ENCODE measurements at places on chromosomes 2 and 18.
A peak's percentile ranks its signal among the peaks of the same experiment; 100 is the strongest.

DNA sequence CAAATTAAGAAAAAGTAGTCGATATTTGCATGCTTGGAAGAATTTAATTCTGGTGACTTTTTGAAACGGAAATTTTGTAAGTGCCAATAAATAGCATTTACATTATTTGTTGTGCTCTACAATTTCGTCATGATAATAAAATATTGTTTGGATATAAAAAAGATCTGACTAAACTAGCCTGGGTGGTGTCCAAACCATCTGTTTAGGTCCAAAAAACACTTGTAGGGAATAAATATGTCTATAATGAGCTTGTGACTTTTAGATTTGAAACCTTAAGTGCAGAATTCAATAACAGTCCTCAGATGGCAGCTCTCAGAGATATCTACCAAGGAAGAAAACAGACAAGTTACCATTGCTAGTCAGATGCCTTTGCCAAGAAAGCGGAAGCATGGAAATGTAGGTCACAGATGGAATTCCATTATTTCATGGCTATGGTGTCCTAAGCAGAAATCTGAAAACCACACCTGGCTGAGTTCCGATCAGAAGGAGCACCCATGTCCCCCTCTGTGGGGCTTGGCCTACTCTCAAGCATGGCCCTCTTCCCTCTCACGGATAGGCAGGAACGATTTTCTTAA is 731.1 kb downstream of the RNF144A start:
- DNase-seq: no peak

- peak; percentile 80 for DNase-seq
These were observed 48.0 kb downstream of the GBX2 start for GRCh38 chr2:236120141-236120601.

DNA sequence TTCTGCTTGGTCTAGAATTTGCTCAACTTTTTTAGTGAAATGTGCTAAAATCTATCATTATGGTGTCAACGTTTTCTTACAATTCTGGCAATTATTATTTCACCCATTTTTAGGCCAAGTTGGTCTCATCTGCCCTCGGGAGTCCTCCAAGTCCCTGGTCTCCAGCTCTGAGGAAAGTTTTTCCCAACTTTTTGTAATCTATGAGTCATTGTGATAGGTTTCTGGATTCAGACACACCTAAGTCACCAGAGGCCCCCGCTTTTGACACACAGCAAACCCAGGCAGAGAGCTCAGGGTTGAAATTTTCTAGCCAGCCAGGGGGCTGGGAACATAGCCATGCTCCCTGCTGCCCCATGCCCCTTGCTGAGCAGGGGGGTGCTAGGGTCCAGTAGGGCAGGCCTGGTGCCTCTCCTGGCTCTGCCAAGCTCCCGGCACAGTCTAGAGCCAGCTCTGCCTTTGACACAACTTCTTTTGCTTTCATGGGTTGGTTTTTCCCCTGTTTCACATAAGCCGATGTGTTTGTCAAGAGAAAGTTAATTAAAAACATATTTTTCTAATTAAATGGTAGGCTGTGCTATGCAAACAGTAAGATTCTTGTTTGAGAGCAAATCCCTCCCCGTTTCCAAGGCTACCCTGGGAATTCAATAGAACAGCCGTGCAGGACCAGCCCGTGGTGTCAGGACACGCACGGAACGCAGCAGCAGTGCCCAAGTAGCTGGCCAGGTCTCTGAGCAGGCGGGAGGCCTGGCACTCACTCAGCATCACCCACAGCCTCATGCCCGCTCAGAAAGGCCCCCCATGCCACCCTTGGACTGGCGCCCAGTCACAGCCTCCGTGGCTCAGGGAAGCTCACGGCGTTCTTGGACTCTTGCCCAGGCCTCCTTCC is 25.5 kb upstream of the SNED1 start:
- no peak for DNase-seq

DNA sequence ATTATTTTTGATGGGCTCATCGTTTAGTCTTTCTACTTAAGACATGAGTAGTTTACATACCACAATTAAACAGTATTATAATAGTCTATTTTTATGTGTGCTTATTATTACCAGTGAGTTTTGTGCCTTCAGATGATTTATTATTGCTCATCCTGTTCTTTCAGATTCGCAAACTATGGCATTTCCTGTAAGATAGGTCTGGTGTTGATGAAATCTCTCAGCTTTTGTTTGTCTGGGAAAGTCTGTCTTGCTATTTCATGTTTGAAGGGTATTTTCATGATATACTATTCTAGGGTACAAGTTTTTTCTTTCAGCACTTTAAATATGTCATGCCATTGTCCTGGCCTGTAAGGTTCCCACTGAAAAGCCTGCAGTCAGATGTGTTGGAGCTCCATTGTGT is 101.3 kb downstream of the DNAH7 start:
- no peak for DNase-seq

GRCh38 chr2:24489465-24490180 is 1.4 kb upstream of the NCOA1 start:
- peak; percentile 81 for DNase-seq

GRCh38 chr2:170929686-170930050 is 615 bp downstream of the GORASP2 start:
- peak; percentile 74 for DNase-seq

DNA sequence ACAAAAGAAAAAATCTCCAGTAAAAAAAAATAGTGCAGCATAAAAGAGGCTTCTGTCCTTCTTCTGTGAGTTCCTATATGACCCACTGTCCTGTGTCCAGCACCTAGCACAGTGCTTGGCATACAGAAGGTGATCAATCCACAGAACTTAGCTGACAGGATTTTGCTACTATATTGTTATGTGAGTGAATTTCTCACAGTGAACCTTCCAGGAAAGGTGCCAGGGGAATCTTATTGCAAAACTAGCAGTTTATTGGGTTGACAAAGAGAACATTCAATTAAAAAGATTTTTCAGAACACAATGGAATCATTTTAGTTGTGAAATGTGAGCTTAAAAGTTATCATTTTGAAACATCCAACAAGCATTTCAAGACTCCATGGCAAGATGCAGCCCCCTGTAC is 12.4 kb upstream of the TRIB2 start:
- no peak for DNase-seq

- peak; percentile 45 for DNase-seq
These were observed 26.6 kb upstream of the NOTO start for GRCh38 chr2:73175663-73176204.

GRCh38 chr18:63336366-63337099 is 17.0 kb upstream of the BCL2 start:
- no peak for DNase-seq

DNA sequence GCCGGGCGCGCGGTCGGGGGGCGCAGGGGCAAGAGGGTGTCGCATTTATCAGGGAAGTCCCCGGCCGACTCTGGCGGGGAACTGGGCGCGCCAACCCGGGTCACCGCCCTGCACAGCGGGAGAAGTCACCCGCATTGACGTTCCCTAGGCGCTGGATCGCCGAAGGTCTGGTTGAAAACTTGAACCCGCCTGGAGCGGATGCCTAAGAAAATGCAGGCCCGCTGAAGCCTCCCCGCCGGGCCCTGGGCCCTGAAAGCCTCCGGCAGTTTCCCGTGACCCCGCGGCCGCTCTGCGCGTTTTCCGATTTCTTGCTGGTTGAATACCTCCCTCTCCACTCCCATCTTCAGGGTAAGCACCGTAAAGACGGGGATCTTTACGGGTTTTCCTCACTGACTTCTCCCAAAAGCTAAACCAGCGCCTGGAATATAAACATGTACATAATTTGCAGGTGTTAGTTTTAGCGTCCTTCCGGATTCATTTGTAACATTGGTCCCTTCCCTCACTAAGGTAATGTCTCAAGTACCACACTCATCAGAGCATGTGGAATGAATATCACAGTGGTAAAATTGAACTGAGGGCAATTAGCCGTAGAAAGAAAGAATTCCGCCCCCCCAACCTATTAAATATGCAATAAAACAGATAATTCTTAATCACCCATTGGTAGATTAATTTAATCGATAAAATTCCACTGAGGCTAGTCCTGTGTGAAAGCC is 675 bp upstream of the SPIRE1 start:
- DNase-seq: peak; percentile 20

GRCh38 chr2:203636588-203637470 is 69.6 kb upstream of the CD28 start:
- no peak for DNase-seq

- no peak for DNase-seq
These were observed 472.7 kb upstream of the TRIB2 start for GRCh38 chr2:12244070-12244469.

DNA sequence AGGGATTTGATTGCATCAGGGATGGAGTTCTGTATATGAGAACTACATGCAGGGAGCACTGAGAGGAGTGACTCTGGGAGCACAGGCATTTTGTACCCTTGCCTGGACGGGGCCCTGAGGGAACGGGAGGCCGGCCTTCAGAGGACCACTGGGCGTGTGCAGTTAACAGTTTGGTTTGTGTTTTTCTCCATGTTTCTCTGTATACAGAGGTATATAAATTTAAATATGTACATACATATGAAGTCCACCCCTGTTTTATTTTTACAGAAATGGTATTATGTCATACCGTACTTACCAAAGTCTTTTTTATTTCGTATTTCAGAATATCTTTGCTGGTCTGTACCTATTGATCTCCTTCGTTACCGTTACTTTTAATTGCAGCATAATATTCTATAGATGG is 111.3 kb downstream of the PTPRM start:
- no peak for DNase-seq

DNA sequence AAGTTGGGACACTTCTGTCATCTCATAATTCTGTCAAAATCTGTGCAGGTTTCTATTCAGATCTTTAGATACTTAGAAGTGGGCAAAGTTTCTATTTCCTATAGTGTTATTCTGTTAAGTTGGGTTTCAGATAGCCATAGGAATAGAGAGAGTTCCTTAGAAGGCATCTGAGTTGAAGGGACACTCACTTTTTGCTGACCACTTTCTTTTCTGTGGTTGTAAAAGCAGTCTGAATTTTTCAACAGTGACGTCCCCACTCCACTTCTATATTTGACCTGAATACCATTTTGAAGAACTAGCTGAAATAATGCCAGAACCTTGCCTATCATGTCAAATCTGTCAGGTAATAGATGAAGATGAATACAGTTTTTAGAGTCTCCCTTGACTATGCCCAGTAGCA is 267.3 kb downstream of the SPAG16 start:
- DNase-seq: no peak

DNA sequence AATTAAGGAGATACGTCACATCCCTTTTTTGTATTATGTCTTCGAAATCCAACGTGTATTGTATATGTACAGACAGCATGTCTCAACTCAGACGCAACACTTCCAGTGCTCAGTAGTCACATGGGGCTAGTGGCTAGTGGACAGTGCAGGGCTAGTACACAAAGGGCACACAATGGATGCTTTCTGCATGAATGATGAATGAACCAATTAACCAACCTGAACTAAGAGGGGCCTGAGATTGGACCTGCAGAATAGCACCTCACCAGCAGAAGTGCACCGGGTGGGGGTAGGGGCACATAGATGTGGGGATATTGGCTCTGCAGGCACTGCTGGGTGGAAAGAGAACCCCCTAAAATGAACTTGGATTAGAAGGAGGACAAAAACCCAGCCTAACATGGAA is 20.7 kb downstream of the ST8SIA5 start:
- DNase-seq: no peak

- DNase-seq: peak; percentile 36
These were observed 55.1 kb upstream of the IL1RL1 start for GRCh38 chr2:102256276-102256675.

- no peak for DNase-seq
These were observed 2.0 kb upstream of the ATRAID start for GRCh38 chr2:27209621-27210401.

DNA sequence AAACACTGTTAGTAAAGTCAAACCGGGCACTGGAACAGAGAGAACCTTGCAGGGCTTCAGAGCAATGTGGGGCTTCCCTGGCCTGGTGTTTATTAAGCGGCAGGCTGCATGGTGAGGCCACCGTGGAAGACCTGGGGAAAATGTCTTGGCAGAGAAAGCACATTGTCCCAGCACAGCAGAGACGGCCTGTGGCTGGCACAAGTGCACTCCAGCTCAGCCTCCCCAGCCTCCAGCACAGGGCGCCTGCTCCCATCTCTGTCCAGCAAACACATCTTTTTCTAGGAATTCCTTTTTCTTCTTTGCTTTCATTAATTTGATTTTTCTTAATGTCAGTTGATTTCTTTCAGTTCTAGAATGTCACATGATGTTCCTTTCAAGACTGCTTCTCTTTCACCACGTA is 138.2 kb upstream of the NFATC1 start:
- no peak for DNase-seq

DNA sequence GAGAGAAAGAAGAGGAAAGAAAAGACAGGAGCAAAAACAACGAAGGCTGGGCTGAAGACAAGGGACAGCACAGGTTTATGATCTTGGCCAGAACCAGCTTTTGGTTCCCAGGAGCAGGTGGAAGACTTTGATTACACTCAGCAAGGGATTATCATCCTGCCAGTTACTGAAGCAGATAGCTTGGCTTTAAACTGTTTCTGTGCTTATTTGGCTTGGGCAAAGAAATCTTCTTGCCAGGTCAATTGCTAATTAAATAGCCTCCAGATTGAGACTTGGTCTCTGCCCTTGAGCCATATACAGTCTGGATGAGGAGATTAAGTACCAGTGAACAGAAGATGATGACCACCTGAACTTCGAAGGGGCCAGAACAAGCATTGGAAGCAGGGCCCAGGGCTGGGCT is 22.3 kb upstream of the GRP start:
- DNase-seq: no peak

DNA sequence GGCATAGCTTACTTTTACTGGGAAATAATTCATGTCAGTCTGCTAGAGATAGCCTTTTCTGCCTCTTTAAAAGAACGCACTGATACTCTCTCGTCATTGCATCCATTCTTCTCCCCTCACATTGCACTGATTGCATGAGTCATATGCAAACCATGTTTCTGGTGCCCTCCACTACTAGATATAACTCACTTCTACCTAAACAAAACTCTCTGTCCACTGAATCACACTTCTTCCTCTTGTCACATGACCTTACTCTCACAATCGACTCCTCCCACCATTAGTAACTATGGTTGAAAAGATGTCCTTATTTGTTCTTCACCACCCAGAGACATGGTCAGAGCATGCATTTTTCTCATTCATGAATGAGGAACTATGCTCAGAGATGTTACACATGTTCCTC is 158.0 kb downstream of the CSRNP3 start:
- DNase-seq: no peak

- no peak for DNase-seq
These were observed 25.3 kb downstream of the NABP1 start for GRCh38 chr2:191703079-191703725.

DNA sequence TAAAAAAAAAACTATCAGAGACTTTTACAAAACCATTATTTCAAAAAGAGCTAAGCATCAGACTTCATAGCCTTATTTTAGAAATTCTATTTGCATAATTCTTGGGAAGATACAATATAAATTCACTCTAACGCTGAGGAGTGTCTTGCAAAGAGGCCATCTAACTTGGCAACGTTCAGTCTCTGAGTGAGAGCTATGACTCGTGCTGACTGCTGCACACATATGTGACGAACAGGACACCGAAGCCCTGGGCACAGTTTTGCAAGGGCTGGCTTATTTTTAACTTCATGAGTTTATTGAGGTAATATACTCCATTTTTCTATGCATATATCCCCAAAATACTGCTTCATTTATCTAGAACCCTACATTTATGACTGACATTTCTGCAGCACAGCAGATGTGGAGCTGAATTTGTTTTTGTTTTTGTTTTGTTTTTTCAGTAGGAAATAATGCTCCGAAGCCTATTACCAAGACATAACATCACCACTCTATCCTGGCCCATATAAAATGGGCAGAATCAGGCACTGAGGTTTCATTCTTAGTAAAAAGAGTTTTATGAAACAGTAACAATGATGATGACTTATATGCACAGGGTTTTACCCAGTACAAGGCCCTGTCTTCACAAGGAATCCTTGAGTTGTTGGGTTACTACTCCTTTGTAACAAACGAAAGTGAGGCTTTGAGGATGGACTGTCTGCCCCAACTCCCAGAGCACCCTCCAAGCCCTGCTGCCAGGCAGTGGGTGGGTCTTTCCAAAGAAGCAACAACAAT is 68.3 kb downstream of the CRACDL start:
- no peak for DNase-seq
